Breast epithelium (tissue), 4 donors: ENCODE measurements at places on chromosomes 7 and 10. TPM values are rescaled to one million over a fixed set of nuclear protein-coding genes. Genes with fewer than 3 reads are reported as not detected.

DNA sequence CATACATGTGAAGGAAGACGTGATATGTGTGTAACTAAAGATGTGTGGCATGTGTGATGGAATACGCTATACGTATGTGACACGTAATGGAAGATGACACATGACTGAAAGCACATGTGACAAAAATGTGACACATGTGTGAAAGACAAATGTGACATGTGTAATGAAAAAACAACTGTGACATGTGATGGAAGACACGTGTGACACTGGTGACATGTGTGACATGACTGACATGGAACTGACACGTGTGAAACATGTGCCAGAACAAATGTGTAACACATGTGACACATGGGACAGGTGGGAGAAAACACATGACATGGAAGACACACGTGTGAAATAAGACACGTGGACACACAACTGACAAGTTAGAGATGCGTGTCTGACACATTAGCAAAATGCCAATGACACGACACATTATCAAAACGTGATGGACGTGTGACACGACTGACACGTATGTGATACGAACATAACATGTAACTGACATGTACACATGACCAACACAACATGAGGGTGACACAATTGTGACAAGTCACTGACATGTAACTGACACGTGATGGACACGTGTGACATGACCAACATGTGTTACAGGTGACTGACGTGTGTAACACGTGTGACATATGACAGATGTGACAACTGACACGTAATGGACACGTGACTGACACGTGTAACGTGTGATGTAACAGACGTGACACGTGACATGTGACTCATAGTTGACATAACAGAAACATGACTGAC is 24.4 kb downstream of the CRPPA start:
- H3K4me1 ChIP-seq = no peaks in the 10 kb centered on the region
- H3K27ac ChIP-seq = no peak overlapping the region
- H3K27me3 ChIP-seq = no peaks in the 10 kb centered on the region
- H3K36me3 ChIP-seq = no peaks in the 10 kb centered on the region

DNA sequence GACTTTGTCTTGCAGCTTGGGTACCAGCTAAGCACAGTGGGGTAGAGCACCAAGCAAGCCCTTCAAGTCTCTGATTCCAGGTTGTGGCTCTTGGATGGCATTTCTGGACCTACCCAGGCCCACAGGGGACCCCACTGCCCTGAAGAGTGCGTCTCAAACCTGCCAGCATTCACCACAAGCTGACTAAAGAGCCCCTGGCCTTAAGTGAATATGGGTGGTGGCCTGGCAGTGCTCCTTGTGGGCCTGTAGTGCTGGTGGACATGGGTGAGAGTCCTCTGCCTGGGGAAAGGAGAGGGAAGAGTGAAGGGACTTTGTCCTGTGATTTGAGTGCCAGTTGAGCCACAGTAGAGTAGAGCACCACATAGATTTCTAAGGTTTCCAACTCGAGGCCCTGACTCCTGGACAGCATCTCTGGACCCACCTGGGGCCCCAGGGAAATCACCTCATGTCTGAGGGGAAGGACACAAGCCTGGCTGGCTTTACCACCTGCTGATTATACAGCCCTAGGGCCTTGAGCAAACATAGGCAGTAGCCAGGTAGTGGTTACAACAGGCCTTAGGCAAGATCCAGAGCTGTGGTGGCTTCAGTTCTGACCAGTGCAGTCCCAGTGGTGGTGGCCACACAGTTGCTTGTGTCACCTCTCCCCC is 23.7 kb downstream of the GSDME start:
- peak overlapping the region; percentile 5 for H3K27ac ChIP-seq
- no peak overlapping the region for H3K4me3 ChIP-seq
- H3K36me3 ChIP-seq = no peaks in the 10 kb centered on the region

DNA sequence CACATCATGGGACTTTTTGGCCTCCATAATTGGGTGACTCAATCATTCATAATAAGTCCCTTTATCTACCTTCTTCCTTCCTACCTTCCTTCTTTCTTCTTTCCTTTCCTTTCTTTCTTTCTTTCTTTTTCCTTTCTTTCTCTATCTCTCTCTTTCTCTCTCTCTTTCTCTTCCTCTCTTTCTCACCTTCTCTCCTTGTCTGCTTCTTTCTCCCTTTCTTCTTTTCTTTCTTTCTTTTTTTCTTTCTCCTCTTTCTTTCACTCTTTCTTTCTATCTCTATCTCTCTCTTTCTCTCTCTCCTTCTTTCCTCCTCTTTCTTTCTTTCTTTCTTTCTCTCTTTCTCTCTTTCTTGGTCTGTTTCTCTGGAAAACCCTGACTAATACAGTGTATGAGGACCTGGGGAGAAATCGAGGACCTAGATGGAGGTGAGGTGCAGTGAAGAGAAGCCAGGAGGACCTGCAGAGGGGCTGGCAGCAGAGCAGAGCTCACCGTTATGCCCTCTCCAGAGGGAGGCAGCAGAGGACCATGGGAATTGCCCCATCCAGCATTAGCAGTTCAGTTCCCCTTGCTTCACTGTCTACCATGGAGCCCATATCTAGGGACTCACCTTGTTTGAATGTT is 52.7 kb upstream of the BTRC start:
- no peaks in the 10 kb centered on the region for H3K27me3 ChIP-seq
- H3K36me3 ChIP-seq = no peaks in the 10 kb centered on the region
- H3K4me1 ChIP-seq = no peaks in the 10 kb centered on the region
- no peak for DNase-seq

DNA sequence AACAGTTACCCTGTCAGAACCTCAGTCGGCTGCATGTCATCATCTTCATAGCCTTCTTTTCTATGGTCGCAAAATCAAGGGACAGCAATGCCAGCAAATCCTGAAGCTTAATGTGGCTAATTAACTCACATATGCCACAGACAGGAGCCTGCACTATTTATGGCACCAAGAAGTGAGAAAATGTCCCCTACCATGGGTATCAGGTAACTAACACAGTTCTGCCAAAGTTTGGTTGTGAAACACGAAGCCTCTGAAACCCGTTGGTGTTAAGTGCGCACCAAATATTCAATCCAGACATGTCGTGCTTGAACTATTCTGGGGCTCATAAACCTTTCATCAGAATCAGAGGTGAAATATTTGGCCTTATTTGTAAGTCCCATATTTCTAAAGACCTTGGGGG is 63.3 kb downstream of the EVX1 start:
- H3K4me3 ChIP-seq = no peak overlapping the region
- no peak for DNase-seq
- no peaks in the 10 kb centered on the region for H3K36me3 ChIP-seq
- H3K27me3 ChIP-seq = no peaks in the 10 kb centered on the region

GRCh38 chr7:148391591-148391990 is 199.0 kb upstream of the C7orf33 start:
- H3K4me1 ChIP-seq = no peaks in the 10 kb centered on the region
- no peak overlapping the region for H3K4me3 ChIP-seq

GRCh38 chr7:63925262-63925625 is 73.4 kb upstream of the ZNF722 start:
- peak overlapping the region; percentile 93 for H3K27ac ChIP-seq
- H3K36me3 ChIP-seq = no peaks in the 10 kb centered on the region
- DNase-seq = no peak
- H3K4me3 ChIP-seq = peak overlapping the region; percentile 58

DNA sequence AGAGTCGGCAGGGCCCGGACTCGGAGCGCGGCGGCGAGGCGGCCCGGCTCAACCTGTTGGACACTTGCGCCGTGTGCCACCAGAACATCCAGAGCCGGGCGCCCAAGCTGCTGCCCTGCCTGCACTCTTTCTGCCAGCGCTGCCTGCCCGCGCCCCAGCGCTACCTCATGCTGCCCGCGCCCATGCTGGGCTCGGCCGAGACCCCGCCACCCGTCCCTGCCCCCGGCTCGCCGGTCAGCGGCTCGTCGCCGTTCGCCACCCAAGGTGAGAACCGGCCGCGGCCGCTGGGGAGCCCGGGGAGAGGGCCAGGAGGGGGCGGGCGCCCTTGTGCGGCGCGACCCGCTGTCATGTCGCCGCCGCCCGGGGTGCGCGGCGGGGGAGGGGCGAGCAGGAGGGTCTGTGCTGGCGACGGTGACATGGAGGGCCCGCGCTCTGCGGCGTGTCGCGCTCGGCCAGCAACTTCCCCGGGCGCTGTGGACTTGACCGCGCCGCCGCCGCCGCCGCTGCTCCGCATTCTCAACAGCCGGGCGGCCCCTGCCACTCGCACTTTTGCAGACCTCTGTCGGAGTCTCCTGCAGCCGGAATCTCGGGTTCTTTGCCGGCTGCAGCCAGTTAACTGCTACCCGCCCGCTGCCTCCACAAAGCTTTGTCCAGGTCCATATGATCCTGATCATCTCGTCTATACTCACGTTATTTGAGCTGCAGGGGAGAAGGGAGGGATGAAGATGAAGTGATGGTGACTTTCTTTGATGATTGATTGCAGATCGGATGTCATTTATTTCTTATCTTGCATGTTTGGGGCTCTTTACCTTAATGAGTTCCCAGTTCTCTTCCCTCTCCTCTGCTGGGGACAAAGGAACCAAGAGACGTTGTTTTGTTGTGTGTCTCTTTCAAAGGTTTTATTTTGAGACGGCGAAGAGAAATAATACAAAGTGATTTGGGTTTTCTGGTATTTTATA is 869 bp downstream of the TRIM24 start:
- no peaks in the 10 kb centered on the region for H3K36me3 ChIP-seq
- DNase-seq = no peak
- peak overlapping the region; percentile 92 for H3K4me3 ChIP-seq
- H3K27ac ChIP-seq = peak overlapping the region; percentile 93
- no peaks in the 10 kb centered on the region for H3K27me3 ChIP-seq
- H3K4me1 ChIP-seq = no peaks in the 10 kb centered on the region

PMPCB gene
- 63.4 TPM for total RNA-seq

FAM25A gene
- not detected for total RNA-seq

SAMD9L gene
- 10.5 TPM for total RNA-seq

SLK gene
- 76.4 TPM for total RNA-seq

SLC18A2 gene
- total RNA-seq = not detected

GPR26 gene
- not detected for total RNA-seq

MACC1 gene
- 19.3 TPM for total RNA-seq

BLNK gene
- 16.0 TPM for total RNA-seq

ACTA2 gene
- total RNA-seq = 87.9 TPM
